ENCODE measurements at places on chromosomes 7 and 10.

- DNase-seq = no peak
- no peaks in the 10 kb centered on the region for H3K36me3 ChIP-seq
- no peaks in the 10 kb centered on the region for H3K27me3 ChIP-seq
- H3K4me3 ChIP-seq = no peak overlapping the region
Observed at GRCh38 chr10:31005895-31006294, 25.8 kb downstream of the ZNF438 start.

DNA sequence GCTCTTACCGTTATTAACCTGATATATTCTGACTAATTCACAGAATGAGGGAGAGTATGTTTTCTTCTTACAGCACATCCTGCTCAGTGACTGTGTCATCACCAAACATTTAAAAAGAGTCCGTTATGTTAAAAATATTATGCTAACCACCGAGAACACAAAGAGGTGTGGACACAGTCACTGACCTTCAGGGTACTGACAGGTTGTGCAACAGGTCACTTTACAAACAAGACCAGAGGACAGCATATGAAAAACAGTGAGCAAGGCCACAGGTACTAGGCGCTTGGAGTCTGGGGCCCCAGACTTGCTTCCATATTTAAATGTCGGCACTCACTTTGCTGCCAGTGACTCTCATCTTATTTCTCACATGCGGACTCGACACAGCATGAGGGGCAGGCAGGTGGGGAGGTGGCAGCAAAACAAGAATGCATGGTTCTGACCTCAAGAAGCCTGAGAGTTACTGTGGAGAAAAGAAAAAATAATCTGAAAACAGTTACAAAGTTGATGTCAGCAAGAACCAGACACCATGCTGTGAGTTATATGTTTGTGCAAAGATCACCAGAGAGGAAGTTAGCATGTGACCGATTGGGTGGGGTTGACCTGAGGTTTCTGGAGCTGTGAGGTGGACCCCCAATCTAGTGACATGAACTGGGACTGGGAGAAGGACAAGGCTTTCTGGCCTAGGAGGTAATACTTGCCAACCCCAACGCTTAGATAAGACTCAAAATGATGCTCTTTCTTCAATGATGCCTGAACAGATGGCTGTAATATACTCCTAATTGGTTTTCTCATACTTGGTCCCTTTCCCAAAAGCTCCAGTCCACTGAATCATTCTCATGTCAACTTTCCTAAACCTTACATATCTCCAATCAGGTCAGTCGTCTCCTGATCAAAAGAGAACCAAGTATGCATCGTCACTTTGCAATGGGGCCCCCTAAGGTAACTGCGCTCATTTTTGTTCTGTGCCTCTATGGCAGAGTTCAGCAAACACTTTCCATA, 102.4 kb downstream of the HIPK2 start:
- no peaks in the 10 kb centered on the region for H3K36me3 ChIP-seq
- peaks cover 23% of the 10 kb centered on the region for H3K4me1 ChIP-seq
- DNase-seq = no peak
- no peaks in the 10 kb centered on the region for H3K27me3 ChIP-seq
- H3K4me3 ChIP-seq = no peak overlapping the region

GRCh38 chr10:103766751-103767505, 88.4 kb downstream of the SH3PXD2A start:
- no peak overlapping the region for H3K4me3 ChIP-seq
- H3K27ac ChIP-seq = peak overlapping the region; percentile 13
- H3K4me1 ChIP-seq = peaks cover 100% of the 10 kb centered on the region

GRCh38 chr7:27890205-27890849, 150.4 kb downstream of the TAX1BP1 start:
- DNase-seq = no peak
- no peak overlapping the region for H3K27ac ChIP-seq

DNA sequence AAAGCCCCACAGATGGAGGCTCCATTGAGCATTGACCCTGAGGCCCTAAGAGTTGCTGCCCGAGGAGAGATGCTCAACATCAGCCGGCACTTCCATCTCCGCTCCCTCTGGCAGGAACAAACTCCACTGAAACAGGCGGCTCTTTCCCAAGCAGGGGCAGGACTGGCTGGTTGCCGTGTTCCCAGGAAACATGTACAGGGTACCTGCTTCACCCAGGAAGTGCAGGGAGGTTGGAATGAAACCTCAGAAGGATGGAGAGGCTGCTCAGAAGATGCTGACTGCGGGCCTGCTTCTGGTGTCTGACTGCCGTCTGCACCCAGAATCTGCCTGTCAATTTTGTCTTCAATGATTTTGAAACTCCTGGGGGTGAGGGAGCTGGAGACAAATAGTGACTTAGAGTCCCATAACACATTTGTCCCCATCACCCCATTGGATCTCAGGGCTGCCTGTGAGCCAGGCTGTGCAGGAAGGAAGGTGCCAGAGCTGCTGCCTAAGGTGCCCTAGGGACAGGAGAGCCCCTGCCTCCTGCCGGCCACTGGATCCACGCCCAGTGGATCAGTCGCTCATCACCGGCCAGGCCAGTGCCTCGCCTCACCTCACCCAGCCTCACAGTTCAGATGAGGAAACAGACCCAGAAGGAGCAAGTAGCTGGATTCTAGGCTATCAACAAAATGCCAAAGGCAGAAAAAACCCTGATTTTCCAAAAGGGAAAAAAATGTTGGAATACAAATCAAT, 237.3 kb downstream of the PTPRN2 start:
- no peaks in the 10 kb centered on the region for H3K27me3 ChIP-seq
- no peak for DNase-seq
- H3K4me3 ChIP-seq = no peak overlapping the region
- no peak overlapping the region for H3K27ac ChIP-seq
- H3K36me3 ChIP-seq = no peaks in the 10 kb centered on the region
- H3K4me1 ChIP-seq = no peaks in the 10 kb centered on the region

DNA sequence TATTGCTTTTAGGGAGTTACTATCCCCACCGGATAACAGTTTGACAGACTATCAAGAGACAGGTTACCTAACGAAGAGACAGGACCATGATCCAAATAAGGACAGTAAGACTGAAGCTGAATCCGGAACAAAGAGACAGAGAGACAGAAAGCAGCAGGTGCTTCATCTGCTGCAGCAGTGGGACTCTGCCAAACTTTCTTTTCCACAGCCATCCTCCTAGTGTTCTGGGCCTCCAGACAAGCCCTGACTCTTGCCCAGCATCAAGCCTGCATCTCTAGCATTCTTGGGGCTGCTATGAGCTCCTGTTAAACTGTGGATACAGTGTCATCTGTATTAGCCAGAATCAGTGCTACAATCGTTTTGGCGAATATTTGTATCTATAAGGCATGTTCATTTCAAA, 761.7 kb downstream of the GRID1 start:
- no peaks in the 10 kb centered on the region for H3K4me1 ChIP-seq
- no peak overlapping the region for H3K4me3 ChIP-seq
- H3K36me3 ChIP-seq = no peaks in the 10 kb centered on the region
- no peak for DNase-seq
